ENCODE measurements at places on chromosomes 12 and 14. TPM values are rescaled to one million over a fixed set of nuclear protein-coding genes. Genes with fewer than 3 reads are reported as not detected.

Gene ITGB7
- total RNA-seq, result not detected

Gene RPL10L
- not detected for total RNA-seq

DNA sequence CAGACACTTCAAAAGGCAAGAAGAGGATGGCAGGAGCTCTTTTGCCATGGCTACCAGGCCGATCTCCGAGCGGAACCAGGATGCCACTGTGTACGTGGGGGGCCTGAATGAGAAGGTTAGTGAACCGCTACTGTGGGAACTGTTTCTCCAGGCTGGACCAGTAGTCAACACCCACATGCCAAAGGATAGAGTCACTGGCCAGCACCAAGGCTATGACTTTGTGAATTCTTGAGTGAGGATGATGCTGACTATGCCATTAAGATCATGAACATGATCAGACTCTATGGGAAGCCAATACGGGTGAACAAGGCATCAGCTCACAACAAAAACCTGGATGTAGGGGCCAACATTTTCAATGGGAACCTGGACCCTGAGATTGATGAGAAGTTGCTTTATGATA is 9.8 kb downstream of the GARIN2 start:
- no peak for DNase-seq

GRCh38 chr12:125455556-125455955 is 390.3 kb downstream of the AACS start:
- DNase-seq, result no peak

DNA sequence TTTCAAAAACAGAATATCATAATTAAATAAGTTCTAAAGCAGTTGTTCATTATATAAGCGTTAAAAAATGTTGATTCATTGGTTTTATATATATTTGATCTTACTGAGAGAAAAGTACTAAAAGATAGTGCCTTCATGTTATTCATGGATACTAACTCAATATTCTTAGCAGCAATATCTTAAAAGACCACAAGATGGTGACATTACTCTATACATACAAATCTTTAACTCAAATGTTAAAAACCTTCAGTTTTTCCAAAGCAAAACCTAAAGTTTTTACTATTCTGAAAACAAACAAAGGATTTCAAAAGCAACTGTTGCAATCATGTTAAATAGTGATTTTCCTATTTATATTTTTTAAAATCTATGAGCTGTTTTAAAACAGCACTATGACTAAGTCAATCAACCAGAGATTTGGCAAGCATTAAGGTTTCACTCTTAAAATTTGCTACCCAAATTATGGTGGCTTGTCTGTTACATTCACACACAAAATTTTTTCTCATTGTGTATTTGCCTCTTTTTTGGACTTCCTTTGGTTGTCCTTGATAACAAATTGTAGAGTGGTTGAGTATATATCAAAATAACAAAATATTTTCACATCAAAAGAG is 50.1 kb upstream of the RERGL start:
- no peak for DNase-seq

- DNase-seq, result no peak
These were observed 338.7 kb downstream of the EGLN3 start for GRCh38 chr14:33612197-33612505.

Data from glomerular endothelial cell (primary cell).